Amniotic stem cell (primary cell): ENCODE measurements at places on chromosomes 5 and 9.

GRCh38 chr9:111975709-111976108, 79.1 kb downstream of the UGCG start:
- no peak for DNase-seq

DNA sequence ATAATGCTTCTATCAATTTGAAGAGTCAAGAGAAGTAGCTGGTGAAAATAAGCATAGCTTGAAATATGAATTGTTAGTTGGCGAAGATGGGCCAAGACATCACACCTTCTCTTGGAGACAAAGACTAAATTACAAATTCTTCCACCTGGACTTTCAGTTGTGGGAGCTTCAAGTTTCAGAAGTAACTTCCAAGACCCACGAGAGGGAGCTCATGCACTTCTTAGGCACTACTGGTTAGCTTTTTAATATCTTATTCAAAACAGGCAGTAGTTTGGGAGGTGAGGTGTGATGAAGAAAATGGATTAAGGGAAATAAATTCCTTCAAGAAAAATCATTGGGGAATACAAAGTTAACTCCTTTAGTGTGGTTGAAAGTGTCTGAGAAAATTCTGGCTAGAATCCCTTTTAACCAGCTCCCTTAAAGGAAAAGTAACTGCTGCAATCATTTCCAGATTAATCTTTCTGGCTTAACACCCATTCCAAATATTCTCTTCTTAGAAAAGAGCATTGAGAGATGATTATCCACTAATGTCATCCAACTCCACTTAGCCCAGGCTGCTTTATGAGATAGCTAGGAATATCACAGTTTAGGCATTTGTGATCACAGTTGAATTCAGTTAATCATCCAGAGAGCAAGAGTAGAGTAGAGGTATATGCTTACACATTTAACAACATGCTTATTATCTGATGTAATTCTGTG, 139.5 kb upstream of the DMRTA1 start:
- peak; percentile 74 for DNase-seq

- DNase-seq, result no peak
These were observed 281.7 kb downstream of the SLCO4C1 start for GRCh38 chr5:102014371-102014770.

- DNase-seq, result no peak
These were observed 25.1 kb upstream of the LPCAT1 start for GRCh38 chr5:1548702-1549474.

DNA sequence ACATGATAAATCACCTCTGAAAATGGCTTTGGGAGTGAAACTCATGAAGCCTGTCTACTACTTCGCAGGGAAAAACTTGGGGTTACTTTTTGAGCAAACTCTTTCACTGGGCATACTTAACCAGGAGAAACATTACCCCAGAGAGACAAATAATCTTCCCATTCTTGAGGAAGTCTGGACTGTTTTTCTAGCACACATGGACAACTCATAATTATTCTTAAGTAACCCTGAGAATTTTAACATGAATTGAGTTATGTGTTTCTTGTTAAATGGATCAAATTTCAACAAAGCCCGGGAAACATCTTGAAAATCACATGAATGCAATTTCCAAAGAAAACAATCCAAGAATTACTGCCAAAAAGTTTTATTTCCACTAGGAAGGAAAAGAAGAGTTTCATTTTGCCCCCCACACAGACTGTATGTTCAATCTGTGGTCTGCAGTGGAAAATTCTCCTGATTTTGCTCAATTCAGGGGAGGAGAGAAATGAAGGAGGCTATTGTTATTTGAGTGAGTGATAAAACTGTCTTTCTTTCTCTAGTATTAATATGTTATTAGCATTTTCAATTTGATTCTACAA, 564.8 kb upstream of the CLINT1 start:
- DNase-seq, result no peak
